ENCODE measurements at places on chromosomes 12 and 14. TPM values are rescaled to one million over a fixed set of nuclear protein-coding genes. Genes with fewer than 3 reads are reported as not detected.

Gene SVOP
- total RNA-seq, result not detected

Gene KRT6C
- 0.39 TPM for total RNA-seq

Gene TESPA1
- total RNA-seq, result 1.3 TPM

Gene ZNF385A
- total RNA-seq, result 88.4 TPM

Gene LRR1
- 7.1 TPM for total RNA-seq

Gene SRRM4
- not detected for total RNA-seq

Gene GLT8D2
- total RNA-seq, result 13.3 TPM

Gene LRRC10
- not detected for total RNA-seq

Gene MYF5
- total RNA-seq, result not detected

Gene SLC10A1
- 0.23 TPM for total RNA-seq

Gene BHLHE41
- total RNA-seq, result 186 TPM

Gene NOVA1
- total RNA-seq, result 18.9 TPM

Gene GPR135
- 6.5 TPM for total RNA-seq

Gene FGD4
- total RNA-seq, result 26.3 TPM

Gene TMEM119
- 15.9 TPM for total RNA-seq

Gene CELA1
- total RNA-seq, result not detected

Gene TSHR
- not detected for total RNA-seq

Gene CCDC91
- total RNA-seq, result 33.5 TPM

Gene TSPAN19
- not detected for total RNA-seq

Gene PSMC6
- 82.5 TPM for total RNA-seq

Gene NCAPD2
- total RNA-seq, result 24.0 TPM

Gene RIMBP2
- total RNA-seq, result 0.57 TPM

Gene DAD1
- total RNA-seq, result 172 TPM

Gene MANSC4
- not detected for total RNA-seq

Gene ZC2HC1C
- 3.0 TPM for total RNA-seq

Gene ENO2
- 29.6 TPM for total RNA-seq

Gene OR6C1
- total RNA-seq, result not detected

Gene IL26
- total RNA-seq, result not detected

Gene ADCK1
- total RNA-seq, result 14.6 TPM

Gene GALC
- 21.5 TPM for total RNA-seq

Gene KCNK13
- 0.39 TPM for total RNA-seq

Gene FRS2
- total RNA-seq, result 38.2 TPM

Gene MAP3K9
- total RNA-seq, result 14.0 TPM

Gene GUCY2C
- total RNA-seq, result not detected

Gene IFNG
- 0.31 TPM for total RNA-seq

Gene PDE6H
- total RNA-seq, result not detected

Gene ESR2
- total RNA-seq, result 14.5 TPM

Gene CCDC177
- not detected for total RNA-seq

Gene CLEC2D
- 32.6 TPM for total RNA-seq

Gene PMCH
- not detected for total RNA-seq

Gene ACSM4
- not detected for total RNA-seq

Gene FLRT2
- 25.5 TPM for total RNA-seq

Gene PTGER2
- 3.4 TPM for total RNA-seq

Gene CACNA2D4
- total RNA-seq, result 3.4 TPM

Gene SIX4
- 7.3 TPM for total RNA-seq

Measured in ureter (tissue), 1 donor.